AG04450 (cell line): ENCODE measurements at places on chromosomes 13 and 19.

DNA sequence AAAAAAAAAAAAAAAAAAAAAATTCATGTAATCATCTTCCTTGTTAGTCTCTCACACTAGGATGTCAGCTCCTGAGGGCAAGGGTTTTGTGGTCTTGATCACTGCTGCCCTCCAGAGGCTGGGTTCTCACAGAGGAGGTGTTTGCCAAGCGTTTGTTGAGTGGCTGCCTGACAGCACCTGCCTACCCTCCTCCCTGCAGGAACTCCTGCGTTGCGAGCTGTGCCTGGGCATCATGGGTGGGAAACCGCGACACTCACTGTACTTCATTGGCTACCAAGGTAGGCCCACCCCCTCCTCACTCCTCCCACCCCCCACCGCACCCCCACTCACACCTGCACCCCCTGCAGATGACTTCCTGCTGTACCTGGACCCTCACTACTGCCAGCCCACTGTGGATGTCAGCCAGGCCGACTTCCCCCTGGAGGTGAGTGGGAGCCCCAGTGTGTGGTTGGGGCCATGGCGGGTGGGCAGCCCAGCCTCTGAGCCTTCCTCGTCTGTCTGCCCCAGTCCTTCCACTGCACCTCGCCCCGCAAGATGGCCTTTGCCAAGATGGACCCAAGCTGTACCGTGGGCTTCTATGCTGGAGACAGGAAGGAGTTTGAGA, 8.1 kb downstream of the ATG4D start:
- no peak for DNase-seq

GRCh38 chr19:24053601-24054000, 33.4 kb upstream of the ZNF254 start:
- DNase-seq = no peak

GRCh38 chr13:27077451-27077850, 94.2 kb downstream of the USP12 start:
- DNase-seq = no peak

DNA sequence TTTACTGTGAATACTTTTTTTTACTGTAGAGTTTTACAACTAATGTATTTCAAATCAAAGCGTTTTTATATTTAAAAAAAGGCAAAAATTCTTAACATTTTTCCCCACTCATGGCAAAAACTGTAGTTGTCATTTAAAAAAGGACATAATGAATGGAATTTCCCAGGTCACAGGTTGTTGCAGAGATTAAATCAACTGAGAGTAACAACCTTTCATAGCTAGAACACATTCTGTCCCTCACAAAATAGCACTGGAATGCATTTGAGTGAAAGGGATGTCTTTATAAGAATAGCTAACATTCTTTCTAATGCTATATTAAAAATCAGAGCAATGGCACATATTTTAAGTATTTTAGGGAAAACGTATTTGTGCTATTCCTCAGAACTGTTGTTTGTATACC, 1393.3 kb upstream of the ATXN8OS start:
- DNase-seq = no peak

DNA sequence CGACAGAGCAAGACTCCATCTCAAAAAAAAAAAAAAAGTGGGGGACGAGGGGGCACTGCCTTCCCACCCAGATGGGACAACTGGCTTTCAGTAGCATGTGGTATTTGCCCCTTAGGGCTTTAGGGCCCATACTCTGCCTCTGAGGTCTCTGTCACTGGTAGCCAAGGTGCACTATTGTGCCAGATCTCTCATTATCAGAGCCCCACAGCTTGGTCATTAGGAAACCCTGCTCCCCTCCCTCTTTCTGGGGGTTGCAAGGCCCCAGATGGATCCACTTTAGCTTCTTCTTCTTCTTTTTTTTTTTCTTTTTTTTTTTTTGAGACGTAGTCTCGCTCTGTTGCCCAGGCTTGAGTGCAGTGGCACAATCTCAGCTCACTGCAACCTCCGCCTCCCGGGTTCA, 11.2 kb upstream of the ZNF358 start:
- DNase-seq = no peak

DNA sequence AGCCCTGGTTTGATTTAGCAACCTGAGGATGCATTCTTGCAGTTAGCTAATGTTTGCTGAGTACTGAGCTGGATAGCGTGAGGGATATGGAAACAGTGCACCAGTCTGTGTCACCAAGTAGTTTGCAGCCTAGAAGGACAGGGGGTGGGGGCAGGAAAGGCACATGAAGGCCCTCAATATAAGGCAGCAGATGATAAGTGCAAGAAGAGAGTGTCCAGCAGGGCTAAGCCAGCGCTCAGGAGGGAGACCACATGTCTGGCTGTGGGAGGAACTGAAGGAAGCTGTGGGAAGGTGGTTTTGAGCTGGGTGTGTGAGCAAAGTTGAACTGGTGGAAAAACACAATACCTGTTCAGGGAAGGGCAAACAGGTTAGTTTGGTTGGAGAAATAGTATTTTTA, 1.7 kb downstream of the CXCL17 start:
- DNase-seq = no peak

- no peak for DNase-seq
These were observed 84.3 kb downstream of the TM9SF2 start for GRCh38 chr13:99585609-99586008.

DNA sequence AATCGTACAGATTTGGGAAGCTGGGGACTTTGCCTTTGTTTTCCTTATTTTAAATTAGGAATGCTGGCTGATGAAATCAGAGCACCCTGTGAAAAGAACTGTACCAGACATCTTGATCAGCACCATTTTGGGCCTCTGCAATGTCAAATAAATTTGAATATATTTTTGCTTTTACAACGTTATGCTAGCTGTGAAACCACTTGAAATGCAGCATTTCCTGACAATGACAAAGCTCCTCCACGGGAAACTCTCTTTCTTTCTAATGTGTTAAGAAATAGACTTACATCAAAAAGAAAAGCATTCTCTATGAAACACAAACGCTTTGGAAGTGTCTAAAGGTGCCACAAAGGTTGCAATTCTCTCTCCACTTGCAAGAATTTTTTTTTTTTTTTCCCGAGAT, 47.1 kb upstream of the MAP3K10 start:
- no peak for DNase-seq

GRCh38 chr19:29084266-29084665, 128.7 kb downstream of the UQCRFS1 start:
- no peak for DNase-seq

DNA sequence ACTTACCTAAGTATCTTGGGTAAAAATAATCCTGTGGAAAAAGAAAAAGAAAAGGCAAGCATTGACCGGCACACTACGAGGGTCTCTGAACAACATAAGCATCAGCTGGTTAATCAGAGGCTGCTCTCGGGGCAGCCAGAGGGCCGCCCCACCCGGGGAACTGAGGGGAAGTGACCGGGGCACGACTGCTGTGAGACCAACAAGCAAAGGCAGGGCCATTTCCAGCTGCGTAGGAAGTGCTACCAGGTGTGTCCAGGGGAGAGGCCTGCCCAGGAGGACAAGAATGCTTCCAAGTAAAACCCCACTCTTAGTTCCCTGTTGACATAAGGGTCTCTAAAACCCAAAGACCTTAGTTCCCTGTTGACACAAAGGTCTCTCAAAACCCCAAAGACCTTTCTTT, 15.9 kb downstream of the GAS6 start:
- DNase-seq = no peak

DNA sequence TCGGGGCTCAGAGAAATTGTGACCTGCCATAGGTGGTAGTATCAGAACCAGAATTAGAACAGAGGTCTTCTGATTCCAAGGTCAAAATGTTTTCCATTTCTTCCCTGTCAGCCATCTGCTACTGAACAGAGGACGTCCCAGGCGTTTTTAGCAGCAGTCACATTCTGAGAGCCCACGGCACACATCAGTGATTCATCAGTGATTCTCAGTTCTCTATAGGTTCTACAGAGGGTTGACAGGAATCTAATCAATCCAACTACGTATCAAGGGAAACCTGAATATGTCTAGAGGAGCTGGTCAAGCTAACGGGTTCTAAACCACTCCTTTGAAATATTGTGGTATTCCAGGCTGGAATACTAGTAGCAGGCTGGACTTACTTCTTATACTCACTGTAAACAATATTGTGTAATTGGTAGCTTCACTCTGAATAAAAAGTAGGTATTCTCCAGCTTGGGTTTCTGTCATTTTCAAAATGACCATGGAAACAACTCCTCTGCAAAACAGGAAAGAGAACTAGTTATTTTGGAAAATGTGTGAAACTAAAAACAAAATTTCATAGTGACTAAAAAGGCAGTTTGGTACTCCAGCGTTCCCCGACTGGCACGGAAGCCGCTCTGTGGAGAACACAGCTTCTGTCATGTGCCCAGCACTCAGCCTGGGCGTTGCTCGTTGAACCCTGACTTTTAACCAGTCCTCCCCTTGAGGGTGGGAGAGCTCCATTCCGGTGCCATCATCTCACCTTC, 43.2 kb downstream of the FLT3 start:
- DNase-seq = no peak

- no peak for DNase-seq
These were observed 4.8 kb downstream of the PPP6R1 start for GRCh38 chr19:55253842-55254624.

- peak; percentile 63 for DNase-seq
These were observed 710 bp upstream of the BTBD2 start for GRCh38 chr19:2016041-2016807.

DNA sequence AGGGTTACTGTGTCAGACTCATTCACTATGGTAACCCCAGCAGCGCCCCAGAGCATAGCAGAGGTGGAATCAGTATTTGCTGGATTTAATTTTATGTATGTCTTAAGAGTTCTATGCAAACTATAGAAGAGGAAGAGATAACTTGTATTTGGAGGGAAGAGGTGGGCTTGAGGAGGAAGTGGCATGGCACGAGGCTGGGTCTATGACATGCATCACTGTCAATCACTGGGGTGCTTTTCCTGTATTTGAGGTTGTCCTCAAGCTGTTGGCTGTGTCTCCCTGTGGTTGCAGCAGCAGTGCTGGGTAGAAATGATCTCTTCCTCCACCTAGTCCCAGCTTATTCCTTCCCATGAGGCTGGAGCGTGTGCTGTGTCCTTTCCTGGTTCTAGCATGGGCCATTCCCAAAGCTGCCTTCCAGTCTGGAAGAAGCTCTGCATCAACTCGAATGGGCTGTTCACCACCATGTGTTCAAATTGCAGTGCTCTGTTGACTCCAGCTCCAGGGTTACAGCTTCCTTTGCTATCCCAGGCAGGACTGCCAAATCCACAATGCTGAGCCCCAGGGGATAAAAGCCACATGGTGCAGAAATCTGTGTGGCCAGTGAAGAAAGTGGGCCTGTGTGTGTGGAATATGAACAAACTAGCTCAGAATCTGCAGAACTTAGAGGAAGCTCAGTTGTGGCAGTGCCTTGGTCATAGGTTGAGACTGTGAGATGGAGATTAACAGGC, 73.1 kb upstream of the MTIF3 start:
- DNase-seq = no peak

DNA sequence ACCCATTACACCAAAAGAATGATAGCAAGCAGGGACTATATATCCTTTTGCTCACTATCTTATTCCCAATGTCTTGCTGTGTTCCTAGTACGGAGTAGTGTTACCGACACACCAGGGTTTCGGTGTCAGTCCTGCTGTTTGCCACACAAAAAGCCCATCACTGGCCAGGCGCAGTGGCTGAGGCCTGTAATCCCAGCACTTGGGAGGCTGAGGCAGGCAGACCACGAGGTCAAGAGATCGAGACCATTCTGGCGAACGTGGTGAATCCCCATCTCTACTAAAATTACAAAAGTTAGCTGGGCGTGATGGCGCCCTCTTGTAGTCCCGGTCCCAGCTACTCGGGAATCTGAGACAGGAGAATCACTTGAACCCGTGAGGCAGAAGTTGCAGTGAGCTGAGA, 1467.3 kb upstream of the MIR17HG start:
- no peak for DNase-seq

DNA sequence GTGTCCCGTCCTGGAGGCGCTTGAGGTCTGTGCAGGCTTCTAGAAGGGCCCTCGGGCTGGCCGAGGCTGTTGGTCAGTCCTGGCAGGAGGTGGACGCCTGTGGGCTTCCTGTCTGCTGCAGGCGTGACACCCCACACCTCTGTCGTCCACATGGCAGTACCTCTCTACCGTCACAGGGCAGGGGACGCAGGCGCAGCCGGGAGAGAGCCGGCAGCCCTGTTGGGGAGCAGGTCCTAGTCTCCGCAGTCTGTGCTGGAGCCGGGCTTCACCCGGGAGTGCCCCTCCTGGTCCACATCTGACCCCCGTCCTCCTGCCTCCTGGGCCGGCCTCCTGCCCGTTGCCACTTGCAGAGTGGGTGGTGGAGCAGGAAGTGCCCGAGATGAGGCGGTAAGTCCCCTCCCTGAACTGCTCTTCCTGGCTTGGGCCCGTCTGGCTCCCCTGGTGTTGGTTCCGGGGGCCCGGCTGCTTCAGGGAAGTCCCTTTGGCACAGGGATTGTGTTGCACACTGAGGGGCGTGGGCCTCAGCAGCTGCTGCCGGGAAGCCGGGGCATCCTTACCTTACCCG, 106.0 kb downstream of the KDM4B start:
- no peak for DNase-seq

DNA sequence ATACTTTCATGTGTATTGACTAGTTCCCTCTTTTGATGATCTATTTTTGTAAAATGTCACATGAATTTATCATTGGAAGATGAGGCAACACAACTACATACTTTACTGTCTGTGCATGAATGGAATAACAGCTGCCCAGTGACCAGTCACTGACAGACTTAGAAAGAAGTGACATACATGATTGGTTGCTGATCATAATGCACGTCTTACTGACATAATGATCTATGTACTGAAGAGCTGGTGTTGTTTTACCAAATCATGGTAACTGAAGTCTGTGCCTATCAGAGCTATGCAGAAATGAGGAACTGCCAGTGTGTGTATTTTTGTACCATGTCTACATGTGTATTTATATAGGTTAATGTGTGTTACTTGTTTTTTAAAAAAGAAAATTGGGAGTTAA, 26.5 kb downstream of the GPR18 start:
- no peak for DNase-seq

GRCh38 chr13:85068231-85068630, 731.0 kb downstream of the SLITRK6 start:
- no peak for DNase-seq

GRCh38 chr19:22831211-22831610, 880 bp upstream of the ZNF723 start:
- no peak for DNase-seq
